Gastroesophageal sphincter (tissue), 4 donors: ENCODE measurements at places on chromosomes 4 and X. TPM values are rescaled to one million over a fixed set of nuclear protein-coding genes. Genes with fewer than 3 reads are reported as not detected.

IL2 gene
- not detected for total RNA-seq

DNA sequence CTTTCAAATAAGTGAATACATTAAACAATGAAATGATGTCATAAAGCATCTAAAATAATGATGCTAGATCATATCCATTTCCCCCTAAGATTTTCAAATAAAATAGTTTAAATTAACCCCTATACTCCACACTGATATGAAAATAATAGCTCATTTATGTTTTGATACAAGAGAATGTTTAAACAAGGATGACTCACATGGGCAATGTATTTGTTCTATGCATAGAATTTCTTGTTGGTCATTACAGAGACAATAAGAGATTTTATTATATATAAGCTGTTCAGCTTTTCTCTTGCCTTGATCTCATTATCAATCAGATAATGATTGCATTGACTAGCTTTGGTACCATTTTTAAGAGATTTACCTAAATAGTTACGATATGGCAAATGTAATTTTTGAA is 411.7 kb downstream of the ARHGAP24 start:
- no peak overlapping the region for H3K27ac ChIP-seq
- no peaks in the 10 kb centered on the region for H3K36me3 ChIP-seq
- H3K27me3 ChIP-seq: no peaks in the 10 kb centered on the region
- no peaks in the 10 kb centered on the region for H3K4me1 ChIP-seq

- no peak for ATAC-seq
- no peaks in the 10 kb centered on the region for H3K36me3 ChIP-seq
- no peak overlapping the region for H3K4me3 ChIP-seq
- H3K4me1 ChIP-seq: no peaks in the 10 kb centered on the region
- no peak overlapping the region for H3K27ac ChIP-seq
Measured at GRCh38 chr4:122122083-122122482, 30.0 kb upstream of the BLTP1 start.

CHRDL1 gene
- total RNA-seq: 243 TPM

- H3K4me1 ChIP-seq: no peaks in the 10 kb centered on the region
- no peak overlapping the region for H3K27ac ChIP-seq
- no peaks in the 10 kb centered on the region for H3K27me3 ChIP-seq
- H3K4me3 ChIP-seq: no peak overlapping the region
Measured at GRCh38 chr4:108492816-108493595, 127.4 kb upstream of the RPL34 start.
